ENCODE measurements at places on chromosomes 16 and 17.

DNA sequence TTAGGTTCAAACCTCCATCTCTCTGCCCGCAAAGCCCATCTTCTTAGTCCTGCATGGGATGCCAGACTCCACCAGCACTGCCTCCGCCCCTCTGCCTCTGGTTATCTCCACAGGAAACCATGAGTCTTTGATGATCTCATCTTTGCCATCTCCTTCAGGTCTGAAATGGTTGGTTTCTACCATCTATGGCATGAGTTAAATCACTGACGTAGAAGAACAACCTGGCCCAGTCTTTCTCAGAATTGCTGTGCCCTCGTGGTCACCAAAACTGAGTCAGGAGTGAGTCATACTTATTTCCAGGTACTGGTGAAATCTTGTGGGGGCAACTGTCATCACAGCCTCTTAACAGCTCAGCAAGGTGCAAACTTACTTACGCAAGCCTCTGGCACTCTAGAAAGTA, 468.7 kb upstream of the C16orf82 start:
- DNase-seq: no peak

- no peak for DNase-seq
Measured at GRCh38 chr16:23088018-23088417, 61.2 kb downstream of the USP31 start.

- DNase-seq: no peak
Measured at GRCh38 chr16:65908568-65908967, 457.9 kb upstream of the CDH5 start.

DNA sequence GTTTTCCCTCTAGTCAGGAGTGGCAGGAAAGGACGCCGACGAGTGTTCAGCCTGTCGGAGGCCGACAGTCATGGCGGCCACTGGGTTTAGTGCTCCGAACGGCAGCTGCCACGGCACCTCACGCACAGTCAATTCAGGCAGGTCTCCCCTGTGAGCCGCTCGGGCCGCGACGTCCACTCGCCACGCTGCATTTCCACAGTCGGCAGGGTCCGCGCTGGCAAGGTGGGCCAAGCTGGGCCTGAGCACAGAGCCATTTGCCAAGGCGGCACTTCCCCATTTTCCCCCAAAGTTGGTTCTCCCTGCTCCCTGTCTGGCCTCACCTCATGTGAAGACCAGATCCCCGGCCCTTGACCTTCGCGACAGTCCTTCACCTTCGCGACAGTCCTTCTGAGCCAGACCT, 81.9 kb downstream of the SOCS1 start:
- DNase-seq: no peak

GRCh38 chr17:44207743-44208142, 8.1 kb upstream of the ATXN7L3 start:
- no peak for DNase-seq

GRCh38 chr17:62017496-62017895, 47.6 kb downstream of the MED13 start:
- DNase-seq: no peak

DNA sequence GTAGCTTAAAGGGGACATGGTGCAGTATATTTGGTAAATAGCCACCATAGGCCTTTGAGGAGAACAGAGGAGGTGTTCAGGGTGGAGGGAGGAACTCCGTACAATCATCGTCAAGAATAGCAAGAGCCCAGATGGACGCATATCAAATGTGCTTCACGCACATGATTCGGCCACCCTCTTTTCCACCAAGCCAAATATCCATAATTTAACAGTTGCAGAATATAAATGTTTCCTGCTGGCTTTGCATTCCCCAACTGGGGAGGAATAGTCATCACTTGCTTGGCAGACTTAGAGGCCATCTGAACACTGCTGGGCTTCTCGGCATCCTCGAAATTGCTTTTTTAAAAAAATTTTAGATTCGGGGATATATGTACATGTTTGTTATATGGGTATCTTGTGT, 111.9 kb upstream of the ERCC4 start:
- no peak for DNase-seq

DNA sequence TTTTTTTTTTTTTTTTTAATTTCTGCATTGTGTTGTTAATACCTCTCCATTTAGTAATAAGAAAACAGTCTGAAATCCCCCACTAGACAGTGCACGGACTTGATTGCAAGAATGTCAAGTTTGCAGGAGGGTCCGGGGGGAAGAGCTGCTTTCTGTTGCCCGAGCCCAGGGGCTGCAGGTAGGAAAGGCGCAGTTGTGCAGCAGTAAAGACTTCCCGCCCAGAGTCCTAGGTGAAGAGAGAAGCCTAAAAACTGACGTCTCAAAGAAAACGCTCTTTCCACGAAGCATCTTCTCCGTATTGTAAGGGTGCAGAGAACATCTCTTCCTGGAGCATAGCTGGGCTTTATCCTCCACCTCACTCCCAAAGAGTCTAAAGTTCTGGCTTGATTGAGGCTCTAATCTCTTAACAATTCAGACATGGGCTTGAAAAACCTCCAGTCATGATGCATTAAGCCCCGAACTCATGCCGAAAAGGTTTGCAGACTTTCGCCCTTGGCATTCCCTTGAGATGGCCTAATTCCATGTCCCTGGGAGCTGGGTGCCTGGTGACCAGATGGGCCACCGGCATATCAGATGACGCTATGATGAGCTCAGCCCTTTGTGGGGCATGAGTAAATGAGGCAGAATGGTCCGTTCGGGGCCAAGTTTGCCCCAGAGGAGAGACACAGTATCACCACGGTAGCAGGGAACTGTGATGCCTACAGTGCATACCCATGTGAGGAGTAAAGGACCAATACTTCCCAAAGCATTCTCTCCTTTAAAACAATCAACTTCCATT, 436.2 kb upstream of the ZFHX3 start:
- DNase-seq: no peak
